HuH-7.5 (cell line): ENCODE measurements at places on chromosomes 12 and 14.

GRCh38 chr12:52655251-52655650 is 3.2 kb upstream of the KRT2 start:
- no peak for DNase-seq

- DNase-seq = no peak
Observed at GRCh38 chr14:82510007-82510406, 976.4 kb upstream of the SEL1L start.

- DNase-seq = peak; percentile 10
Observed at GRCh38 chr12:44015333-44015941, 179.6 kb downstream of the TMEM117 start.

- DNase-seq = no peak
Observed at GRCh38 chr12:99260456-99260996, 387.0 kb upstream of the GARIN6 start.

DNA sequence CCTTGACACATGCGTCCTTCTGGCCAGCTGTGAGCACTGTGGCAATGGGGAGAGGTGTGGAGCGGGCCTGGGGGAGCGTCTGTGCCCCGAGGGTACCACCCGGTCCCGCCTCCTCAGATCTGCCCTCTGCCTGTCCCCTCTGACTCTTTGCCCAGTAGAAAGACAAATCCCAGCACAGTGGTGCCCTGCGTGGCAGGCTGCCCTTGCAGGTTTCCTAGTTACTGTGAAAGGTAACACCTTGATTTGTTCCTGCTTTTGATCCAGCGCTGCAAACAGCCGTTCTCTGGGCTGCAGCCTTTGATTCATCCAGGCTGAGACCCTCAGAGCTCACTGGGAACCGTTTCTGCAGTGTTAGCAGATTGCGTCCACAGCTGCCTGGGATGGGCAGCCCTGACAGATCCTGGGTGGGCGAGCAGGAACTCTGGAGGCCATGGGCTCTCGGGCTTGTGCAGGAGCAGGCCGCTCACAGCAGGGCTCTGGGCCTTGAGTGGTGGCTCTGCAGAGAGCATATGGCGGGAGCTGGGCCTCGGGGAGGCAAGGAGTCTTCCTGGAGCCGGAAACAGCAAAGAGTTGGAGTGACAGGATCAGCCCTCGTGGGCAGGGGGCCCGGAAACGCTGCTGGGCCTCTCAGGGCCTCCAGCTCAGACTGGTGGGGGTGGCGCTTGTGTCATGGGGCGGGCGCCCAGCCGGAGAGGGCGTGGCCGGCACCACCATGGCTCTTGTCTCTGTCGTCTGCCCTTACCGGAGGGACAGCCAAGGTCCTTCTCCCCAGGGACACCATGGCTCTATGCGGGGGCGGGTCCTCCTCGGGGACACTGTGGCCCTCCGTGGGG is 16.6 kb downstream of the FBRSL1 start:
- no peak for DNase-seq

GRCh38 chr12:16881986-16882570 is 276.1 kb upstream of the LMO3 start:
- DNase-seq = no peak

- no peak for DNase-seq
Observed at GRCh38 chr12:91613223-91613779, 430.7 kb upstream of the DCN start.

- DNase-seq = no peak
Observed at GRCh38 chr12:72189266-72189665, 82.9 kb upstream of the TRHDE start.

GRCh38 chr12:51846271-51846691 is 2.2 kb downstream of the FIGNL2 start:
- no peak for DNase-seq

GRCh38 chr12:117026343-117026742 is 72.9 kb downstream of the TESC start:
- no peak for DNase-seq

DNA sequence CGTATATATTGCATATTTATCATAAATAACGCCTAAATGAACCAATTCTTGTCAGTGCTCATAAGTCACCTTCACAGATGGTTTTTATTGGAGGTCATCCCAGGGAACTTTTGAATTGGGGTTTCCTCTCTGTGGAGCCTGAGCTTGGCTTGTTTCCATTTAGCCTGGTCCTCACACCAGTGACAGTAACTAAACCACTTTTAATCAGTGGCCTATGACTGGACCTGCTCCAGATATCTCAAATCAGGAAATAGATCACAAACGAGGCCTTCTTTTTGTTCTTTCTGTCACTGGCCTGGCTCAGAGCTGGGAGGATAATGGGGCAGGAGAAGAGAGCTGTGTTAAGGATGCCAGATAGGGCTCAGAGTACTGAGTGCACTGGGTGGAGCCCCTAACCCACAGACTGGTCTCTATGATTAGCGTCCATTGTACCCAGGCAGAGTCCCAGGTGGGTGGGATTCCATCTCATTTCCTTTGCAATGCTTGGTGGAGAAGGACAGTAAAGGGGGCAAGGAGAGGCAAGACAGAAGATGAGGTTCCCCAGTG is 92.4 kb downstream of the NUAK1 start:
- no peak for DNase-seq

- no peak for DNase-seq
Observed at GRCh38 chr14:97377550-97377949, 580.4 kb downstream of the VRK1 start.

- DNase-seq = no peak
Observed at GRCh38 chr12:76726626-76727025, 37.3 kb upstream of the ZDHHC17 start.
